GM12878 (cell line): ENCODE measurements at places on chromosomes 2 and 18. TPM values are rescaled to one million over a fixed set of nuclear protein-coding genes. Genes with fewer than 3 reads are reported as not detected.

DNA sequence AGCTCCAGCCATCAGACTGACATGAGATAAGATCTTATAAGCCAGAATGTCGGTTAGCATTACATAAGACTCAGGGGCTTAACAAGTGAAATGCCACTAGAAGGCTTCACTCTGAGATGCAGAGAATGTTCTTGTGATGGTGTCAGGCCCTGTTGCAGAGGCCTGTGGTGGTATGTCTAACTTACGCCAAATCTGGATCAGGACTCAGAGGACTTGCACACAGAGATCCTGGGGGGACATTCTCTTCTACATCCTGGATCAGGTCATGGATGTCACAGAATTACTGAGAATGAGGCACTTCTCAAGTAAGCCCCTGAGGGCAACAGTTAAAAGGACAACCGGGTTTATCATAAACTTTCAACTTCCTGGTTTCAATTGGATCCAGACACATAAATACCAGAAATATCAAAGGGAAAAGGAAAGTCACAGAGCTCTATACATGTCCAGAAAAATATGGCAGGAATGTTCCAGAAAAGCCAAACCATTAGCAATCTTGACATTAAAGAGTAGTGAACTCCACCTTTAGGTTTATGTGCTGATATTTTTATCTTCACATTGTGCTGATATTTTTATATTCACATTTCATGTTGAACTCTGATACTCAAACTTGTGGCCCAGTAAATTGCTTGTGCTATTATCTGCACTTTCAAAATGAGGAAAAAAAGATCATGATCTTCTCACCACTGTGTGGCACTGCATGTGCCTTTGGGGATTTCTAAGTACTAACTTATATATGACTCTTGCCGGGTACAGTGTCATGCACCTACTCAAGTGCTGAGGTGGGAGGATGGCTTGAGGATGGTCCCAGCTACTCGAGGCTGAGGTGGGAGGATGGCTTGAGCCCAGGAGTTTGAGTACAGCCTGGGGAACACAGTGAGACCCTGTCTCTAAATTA, 137.5 kb upstream of the RNF152 start:
- DNase-seq: no peak

FAM237A gene
- not detected in 2 replicates for total RNA-seq

PLEK gene
- 319 and 335 TPM in 2 replicates for total RNA-seq

DNA sequence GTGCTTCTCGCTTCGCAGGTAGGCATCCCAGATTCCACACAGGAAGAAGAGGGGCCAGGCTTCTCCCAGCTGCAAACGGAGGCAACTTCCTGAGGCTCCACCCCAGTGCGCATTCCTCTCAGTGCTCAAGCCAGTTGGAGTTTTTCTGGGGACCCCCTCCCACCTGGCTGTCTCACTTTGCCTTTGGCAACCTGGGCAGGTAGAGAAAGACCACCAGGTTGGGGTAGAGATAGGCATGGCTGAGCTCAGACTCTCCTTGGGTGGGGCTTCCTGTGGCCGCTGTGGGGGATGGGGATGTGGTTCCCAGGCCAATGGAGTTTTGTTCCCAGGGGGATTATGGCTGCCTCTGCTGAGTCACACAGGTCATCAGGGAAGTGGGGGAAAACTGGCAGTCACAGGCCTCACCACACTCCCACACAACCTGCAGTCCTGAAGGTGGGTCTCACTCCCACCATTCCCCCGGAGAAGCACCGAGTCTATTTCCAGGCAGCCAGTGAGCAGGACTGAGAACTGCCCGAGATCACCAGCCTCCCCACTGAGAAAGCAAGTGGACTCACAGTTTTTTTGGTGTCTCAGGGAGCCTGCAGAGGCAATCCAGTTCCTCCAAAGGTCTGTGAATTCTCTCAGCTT, 38.1 kb downstream of the SLC39A10 start:
- DNase-seq: no peak

DNA sequence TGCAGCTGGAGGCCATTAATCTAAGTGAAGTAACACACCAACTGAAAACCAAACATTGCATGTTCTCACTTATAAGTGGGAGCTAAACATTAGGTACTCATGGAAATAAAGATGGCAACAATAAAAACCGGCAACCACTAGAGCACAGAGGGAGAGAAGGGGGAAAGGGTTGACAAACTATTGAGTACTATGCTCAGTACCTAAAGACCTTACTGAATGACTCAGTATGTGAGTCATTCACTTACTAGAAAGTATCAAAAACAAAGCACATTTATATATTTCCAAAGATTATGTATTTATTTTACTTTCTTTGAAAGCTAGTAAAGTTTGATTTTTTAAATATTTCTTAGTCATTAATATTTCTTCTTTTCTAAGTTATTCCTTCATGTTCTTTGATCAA, 48.9 kb downstream of the ZNF385B start:
- no peak for DNase-seq
